NCI-H748 treated with DMSO at 0.1 percent for 48 hours (cell line): ENCODE measurements at places on chromosomes 5 and 9.
A peak's percentile ranks its signal among the peaks of the same experiment; 100 is the strongest.

DNA sequence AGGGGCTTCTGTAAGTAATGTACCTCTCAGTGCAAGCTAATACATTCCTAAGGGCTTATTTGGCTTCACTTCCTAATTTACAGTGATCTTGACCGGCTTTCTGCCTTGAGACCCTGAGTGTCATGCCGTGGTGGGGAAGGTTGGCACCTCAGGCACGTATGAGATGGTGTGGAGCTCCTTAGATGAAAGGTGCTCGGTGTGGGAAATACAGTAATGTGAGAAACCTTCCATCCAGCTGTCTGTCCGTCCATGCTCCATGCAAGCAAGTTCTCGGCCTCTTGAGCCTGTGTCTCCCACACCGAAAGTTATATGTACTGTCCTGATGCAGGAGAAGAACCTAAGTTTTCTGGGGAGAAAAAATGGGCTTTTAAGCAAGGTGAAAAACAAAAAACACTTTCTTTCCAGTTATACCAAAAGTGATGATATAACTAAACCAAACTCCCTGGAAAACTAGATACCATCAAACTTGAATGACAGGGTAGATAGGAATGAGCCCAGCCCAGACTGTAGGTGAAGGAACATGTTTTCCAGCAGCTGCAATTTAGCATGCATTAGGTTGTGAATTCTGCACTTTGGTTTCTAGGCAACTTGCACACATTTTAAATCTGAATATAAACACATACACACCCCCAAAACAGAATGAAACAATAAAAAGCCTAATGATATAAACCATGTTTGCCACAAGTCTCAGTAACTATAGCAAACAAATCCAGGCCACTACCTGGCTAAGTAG, 279.6 kb downstream of the FANCC start:
- no peak for DNase-seq

DNA sequence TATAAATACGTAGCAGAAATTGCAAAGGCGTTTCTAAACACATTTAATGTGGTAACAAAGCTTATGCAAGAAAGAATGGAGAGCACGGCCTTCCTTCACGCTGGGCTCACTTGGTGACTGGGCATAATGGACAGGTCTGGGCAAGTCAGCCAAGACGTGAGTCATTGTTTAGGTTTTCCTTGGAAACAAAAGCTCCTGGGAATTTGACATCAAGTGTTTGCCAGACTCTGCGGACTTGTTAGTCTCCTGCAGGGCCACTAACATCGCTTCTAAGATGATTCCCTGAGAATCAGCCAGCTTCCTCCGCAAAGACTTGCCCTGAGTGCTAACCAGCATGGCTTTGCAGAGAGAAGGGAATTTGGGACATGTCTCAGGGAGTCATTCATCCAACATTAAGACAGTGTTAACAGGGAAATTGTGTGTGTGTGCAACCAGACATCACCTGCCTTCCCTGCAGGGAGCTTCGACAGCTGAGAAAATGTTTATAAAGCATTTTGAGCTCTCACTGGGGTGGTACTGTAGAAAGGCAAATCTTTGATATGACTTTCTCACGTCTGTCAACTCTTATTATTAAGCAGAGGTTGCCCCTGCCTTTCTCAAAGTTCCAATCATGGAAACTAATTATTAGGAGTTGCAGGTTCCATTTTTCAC, 182.5 kb downstream of the NTRK2 start:
- DNase-seq, result peak; percentile 65

GRCh38 chr5:142959683-142960657, 189.8 kb downstream of the ARHGAP26 start:
- no peak for DNase-seq

GRCh38 chr9:9362332-9362731, 1250.5 kb downstream of the PTPRD start:
- no peak for DNase-seq

GRCh38 chr5:141560725-141561483, 57.9 kb downstream of the DIAPH1 start:
- DNase-seq, result peak; percentile 98

GRCh38 chr5:58235299-58235698, 224.6 kb downstream of the PLK2 start:
- DNase-seq, result no peak

DNA sequence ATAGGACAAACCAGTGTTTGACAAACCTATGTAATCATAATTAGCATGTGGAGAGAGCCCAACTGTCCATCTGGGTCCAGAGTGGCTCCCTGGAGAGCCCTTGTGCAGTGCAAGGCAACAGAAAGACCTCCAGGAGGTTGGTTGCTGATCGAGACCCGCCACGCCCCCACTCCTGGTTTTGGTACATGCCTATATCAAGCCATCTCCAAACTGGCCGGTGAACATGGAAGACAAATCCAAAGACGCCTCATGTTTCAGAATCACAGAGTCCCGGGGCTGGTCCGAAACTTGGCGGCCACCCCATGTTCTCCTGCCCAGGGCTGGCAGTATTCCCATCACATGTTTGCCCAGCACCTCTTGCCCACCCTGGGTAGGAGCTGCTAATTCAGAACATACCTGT, 140.2 kb downstream of the PAX5 start:
- no peak for DNase-seq

DNA sequence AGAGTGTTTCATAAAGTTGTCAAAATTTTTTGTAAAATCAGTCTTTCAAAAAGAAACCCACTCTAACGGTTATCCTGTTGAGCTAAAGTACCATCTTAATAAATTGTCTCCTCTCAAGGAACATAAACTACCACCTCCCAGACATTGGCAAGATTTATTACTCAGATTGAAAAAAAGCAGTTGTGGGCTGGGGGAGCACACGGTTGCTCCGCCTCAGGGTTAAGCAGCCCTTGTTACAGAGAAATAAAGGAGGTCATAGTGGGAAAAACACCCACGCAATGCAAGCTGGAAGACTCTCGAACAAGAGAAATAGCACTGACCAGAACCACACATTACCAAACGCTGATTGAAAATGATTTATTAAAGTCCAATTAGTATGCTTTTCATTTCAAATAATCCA, 165.3 kb downstream of the LPAR1 start:
- no peak for DNase-seq

- DNase-seq, result no peak
Observed at GRCh38 chr5:35354751-35355150, 124.5 kb upstream of the PRLR start.
